Naive B cell (primary cell): ENCODE measurements at places on chromosomes 1 and 21. TPM values are rescaled to one million over a fixed set of nuclear protein-coding genes. Genes with fewer than 3 reads are reported as not detected.

SLC25A44 gene
- polyA plus RNA-seq, result 12.9 TPM

FALEC gene
- polyA plus RNA-seq, result 1.1 TPM

CFAP107 gene
- polyA plus RNA-seq, result not detected

CEP170 gene
- 25.7 TPM for polyA plus RNA-seq

OR2G6 gene
- not detected for polyA plus RNA-seq

FNDC5 gene
- 0.20 TPM for polyA plus RNA-seq

GPR25 gene
- not detected for polyA plus RNA-seq

TSSK3 gene
- polyA plus RNA-seq, result 0.30 TPM

NLRP3 gene
- not detected for polyA plus RNA-seq

GRCh38 chr1:218165701-218166114, 119.4 kb upstream of the RRP15 start:
- DNase-seq, result no peak

- DNase-seq, result no peak
Measured at GRCh38 chr1:41361495-41362356, 492 bp downstream of the FOXO6 start.

DNA sequence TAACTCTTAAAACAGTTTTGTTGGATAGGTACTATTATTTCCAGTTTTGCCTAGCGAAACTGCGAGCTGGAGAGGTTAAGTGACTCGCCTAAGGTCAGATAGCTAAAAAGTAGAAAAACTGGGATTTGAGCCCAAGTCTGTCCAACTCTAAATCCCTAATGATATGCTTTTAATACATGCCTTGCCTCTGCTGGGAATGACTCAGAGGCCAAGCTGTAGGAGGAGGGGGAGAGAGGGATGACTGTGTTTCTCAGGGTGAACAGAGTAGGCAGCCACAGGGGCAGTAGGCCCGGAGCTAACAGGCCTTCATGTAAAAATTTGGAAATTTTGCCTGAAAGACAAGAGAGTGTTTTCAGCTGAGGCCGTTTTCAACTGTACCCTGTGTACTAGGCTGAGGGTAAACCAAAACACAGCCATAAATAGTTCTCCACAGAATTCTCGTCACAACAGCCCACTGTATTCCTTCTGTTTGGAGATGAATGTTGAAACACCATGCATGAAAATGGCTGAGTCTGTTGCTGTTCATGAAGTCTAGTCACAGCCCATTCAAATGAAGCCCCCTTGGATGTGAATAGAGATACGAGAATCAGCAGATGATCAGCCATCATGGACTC, 107.5 kb upstream of the HOOK1 start:
- DNase-seq, result no peak

DNA sequence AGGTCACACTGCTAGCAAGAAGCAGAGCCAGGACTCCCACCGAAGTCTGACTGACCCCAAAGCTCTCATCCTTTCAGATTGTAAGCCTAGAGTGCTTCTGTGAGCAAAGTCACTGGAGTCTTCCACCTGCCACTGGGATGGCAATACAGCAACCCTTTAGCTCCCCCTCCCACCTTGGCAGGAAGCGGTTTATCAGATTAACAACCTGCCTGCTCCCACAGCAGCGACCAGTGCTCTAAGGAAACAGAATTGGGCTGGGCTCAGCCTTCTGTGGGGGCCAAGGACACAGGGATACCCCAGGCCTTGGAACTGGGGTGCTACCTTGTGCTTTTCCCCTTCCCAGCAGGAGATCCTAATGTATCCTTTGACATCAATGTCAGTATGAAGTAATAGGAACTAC, 76.0 kb downstream of the GFI1 start:
- DNase-seq, result no peak

DNA sequence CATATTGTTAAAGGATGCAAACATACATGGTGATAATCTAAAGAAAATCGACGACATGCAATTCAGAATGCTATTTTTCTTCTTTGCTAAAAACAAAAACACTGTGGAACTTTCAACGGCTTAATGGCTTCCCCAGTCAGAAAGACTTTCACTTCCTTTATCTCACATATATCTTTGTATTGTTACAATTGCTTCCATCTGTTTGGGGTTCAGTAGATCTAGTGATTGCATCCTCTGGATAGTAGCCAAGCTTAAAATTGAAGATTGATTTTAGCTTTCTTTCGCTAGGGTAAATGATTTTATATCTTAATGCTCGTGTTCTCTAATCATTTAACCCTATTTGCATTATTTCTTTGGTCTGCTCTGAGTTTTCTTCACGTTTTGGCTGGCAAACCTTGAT, 31.8 kb upstream of the ADAMTS1 start:
- no peak for DNase-seq

DNA sequence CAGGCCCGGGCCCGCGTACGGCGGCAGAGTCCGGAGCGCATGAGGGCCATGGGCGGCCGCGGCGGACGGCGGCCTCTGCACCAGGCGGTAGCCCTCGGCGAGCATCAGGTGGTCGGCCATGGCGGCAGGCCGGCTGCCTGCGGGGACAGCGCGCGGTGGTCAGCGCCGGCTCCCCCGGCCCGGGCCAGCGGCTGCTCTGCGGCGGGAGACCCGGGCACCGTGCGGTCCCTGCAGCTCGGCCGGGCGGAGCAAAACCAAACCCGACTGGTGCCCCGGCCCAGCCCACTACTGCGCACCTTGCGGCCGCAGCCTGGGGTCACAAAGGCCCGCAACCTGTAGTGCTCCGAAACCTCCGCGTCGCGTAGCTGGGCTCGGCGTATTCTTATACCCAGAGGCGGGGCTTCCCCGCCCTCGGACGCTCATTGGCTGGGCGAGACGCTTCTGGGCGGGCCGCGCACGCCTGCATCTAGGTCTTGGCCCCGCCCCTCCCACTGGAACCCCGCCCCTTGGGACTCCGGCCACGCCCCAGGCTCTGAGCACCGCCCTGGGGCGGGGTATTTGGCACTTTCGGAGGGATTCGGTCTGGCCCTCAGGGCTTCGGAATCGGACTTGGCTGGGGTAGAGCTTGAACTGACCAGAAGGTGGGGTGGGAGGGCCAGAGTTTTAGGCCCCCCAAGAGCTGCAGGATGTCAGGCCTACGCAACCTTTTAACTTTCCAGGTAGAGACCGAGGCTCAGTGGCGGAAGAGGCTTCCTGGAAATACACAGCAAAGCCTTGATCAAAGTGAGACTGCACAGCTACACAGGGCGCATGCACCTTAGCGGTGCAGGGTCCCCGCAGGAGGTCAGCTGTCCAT, at the start of gene CITED4:
CITED4 (minus strand) TSS at position 356 of the 856 bp plus-strand sequence; CDS start at position 120, 236 bp downstream.
- DNase-seq, result peak; percentile 91

GRCh38 chr1:213327017-213327667, 276.1 kb downstream of the RPS6KC1 start:
- DNase-seq, result no peak

DNA sequence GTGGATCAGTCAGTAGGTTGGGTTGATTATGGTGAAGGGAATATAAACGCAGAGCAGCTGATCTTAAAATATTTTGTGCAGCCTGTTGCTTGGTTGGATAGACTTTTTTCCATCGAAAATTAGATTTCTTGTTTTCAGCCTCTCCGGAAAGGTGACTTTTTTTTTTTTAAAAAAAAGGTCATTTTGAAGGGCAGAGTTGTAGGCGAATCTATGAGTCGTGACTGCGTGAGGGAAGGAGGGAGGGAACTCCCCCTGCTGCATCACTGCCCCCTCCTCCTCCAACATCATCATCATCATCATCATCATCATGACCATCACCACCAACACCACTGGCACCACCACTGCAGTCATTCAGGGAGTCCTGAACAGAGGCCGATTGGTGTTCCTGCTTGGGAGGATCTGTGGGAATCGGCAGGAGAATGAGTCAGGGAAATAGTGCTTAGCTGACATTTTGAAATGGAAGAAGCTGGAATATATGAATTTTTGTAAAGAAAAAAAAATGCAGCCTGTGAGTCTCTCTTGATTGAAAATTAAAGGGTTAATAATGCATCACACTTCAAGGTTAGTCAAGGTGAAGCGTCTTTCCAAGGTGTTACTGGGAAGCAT, 1.2 kb downstream of the ATP1B1 start:
- DNase-seq, result no peak

- DNase-seq, result no peak
Measured at GRCh38 chr1:81115422-81115821, 685.3 kb upstream of the ADGRL2 start.

- no peak for DNase-seq
Measured at GRCh38 chr1:181011301-181012202, 11.1 kb downstream of the STX6 start.

DNA sequence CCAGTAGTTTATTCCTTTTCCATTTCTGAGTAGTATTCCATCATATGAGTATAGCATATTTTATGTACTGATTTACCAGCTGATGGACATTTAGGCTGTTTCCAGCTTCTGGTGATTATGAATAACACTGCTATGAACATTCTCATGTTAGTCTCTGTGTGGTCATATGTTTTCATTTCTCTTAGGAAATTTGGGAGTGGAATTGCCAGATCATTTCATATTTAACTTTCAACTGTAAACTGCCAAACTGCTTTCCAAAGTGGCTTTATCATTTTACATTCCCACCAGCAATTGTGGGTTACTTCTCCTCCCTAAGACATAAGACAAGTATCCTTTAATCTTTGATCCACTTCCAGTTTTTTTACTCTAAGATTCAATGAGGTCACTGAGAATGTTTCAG, 85.7 kb upstream of the RALGPS2 start:
- no peak for DNase-seq

DNA sequence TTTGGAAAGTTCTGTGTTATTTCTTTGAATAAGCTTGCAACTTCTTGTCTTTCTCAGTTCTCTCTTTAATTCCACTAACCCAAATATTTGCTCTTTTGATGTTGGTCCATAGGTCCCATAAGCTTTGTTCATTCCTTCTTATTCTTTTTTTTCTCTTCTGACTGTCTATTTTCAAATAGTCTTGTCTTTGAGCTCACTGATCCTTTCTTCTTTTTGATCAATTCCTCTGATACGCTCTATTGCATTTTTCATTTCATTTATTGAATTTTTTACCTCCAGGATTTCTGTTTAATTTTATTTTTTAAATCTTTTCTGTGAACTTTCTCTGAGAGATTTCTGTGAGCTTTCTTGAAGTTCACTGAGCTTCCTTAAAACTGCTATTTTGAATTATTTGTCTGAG, 486.6 kb downstream of the KIF26B start:
- DNase-seq, result no peak

DNA sequence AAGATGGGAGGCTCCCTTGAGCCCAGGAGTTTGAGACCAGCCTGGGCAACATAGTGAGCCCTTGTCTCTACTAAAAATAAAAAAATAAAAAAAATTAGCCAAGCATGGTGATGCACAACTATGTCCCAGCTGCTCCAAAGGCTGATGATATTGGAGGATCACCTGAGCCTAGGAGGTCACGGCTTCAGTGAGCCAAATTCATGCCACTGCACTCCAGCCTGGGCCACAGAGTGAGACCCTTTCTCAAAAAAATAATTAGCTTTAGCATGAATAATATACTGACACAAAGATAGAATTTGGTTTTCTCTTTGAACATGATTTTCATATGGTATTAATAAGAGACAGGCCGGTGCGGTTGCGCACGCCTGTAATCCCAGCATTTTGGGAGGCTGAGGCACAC, 88.8 kb downstream of the DESI2 start:
- no peak for DNase-seq

- DNase-seq, result no peak
Measured at GRCh38 chr1:202987255-202987654, 19.9 kb upstream of the TMEM183A start.

- no peak for DNase-seq
Measured at GRCh38 chr1:78475888-78476610, 14.7 kb upstream of the PTGFR start.

GRCh38 chr1:53777272-53777671, 38.3 kb upstream of the GLIS1 start:
- no peak for DNase-seq

GRCh38 chr1:205417870-205418635, 3.8 kb downstream of the LEMD1 start:
- no peak for DNase-seq

- peak; percentile 47 for DNase-seq
Measured at GRCh38 chr1:67685558-67686266, 711 bp downstream of the GADD45A start.

DNA sequence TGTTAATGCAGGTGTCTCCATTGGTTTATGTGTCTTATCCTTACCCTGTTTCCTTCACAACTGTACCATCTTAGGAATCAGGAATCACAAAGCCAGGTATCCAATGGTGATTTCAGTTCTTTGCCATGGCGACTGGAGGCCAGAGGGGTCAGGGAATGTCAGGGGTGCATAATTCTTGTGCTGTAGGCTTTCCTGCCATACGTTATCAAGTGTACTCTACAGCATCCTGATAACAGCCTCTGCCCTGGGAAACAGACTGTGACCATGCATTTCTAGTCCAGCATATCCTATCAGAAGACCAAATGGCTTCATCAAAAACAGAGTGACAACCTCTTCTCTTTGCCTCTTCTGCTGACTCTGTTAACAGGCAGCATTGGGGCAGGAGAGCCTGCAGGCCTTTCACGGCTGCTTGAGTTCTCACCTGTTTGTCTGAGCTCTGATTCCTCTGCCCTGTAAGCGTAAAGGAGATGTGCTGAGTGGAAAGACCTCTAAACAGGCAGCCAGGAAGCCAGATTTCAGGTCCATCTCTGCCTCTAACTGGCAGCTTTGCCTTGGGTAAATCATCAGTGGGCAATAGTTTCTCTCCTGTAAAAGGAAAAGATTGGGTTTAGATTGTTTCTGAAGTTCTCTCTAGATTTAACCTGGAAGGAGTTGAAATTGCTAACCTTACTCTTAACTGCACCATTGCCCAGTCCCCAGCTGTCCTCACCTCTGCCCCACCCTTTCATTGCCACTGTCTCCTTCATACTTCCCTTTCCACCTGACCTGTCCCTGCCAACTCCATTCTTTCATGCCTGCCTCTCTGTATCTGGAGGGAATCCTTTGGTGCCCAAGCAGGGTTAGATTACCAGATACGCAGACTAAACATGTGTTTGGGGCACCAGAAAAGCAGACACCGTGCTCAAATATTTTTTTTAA, 80.2 kb downstream of the LRRC8D start:
- no peak for DNase-seq

- DNase-seq, result no peak
Measured at GRCh38 chr21:15839026-15839425, 109.2 kb downstream of the USP25 start.

DNA sequence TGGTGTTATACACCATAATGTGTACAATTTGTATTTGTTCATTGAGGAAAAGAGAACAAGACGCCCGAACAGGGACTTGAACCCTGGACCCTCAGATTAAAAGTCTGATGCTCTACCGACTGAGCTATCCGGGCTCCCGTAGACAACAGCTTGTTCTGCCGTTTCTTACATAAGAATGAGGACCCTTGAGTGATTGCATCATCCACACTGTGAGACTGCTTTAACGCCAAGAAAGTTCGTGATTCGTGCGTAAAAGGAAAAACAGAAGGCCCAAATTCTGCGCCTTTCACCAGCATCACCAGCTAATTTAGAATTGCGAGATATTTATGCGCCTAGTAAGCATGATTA, 9.3 kb upstream of the MDM4 start:
- peak; percentile 91 for DNase-seq

- DNase-seq, result peak; percentile 51
Measured at GRCh38 chr21:42474043-42474831, 21.8 kb downstream of the RSPH1 start.

GRCh38 chr1:153771261-153771660, 3.9 kb upstream of the SLC27A3 start:
- no peak for DNase-seq
